ENCODE measurements at places on chromosomes 3 and 15.

- DNase-seq = no peak
Measured at GRCh38 chr3:33218446-33219174, at the start of gene SUSD5. Gene SUSD5 (minus strand): TSS chr3:33218810. CDS start chr3:33218797, 13 bp downstream.

- peak; percentile 54 for DNase-seq
Measured at GRCh38 chr3:23762214-23762613, 43.5 kb upstream of the UBE2E1 start.

GRCh38 chr15:67013696-67014095 lies 51.7 kb upstream of the SMAD3 start:
- no peak for DNase-seq

- DNase-seq = no peak
Measured at GRCh38 chr3:174094669-174095068, 697.1 kb downstream of the NLGN1 start.

GRCh38 chr15:77722759-77723460 lies 90.2 kb upstream of the LINGO1 start:
- DNase-seq = no peak

DNA sequence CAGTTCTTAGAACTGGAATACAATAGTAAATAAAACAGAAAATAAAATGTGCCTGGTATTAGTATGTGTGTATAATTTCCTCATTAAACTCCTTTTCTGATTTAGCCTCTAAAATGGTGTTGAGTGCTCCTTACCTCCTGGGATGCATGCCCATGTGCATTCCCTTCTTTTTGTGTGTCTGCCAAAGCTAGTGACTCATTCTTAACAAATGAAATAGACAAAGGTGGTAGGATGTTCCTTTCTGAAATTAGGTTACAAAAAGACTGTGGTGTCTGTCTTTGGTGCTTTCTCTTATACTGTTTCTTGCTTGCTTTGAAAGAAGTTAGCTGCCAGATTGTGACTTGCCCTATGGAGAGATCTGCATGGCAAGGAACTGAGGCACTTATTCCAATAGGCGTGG lies 623.7 kb downstream of the GRM7 start:
- DNase-seq = no peak

DNA sequence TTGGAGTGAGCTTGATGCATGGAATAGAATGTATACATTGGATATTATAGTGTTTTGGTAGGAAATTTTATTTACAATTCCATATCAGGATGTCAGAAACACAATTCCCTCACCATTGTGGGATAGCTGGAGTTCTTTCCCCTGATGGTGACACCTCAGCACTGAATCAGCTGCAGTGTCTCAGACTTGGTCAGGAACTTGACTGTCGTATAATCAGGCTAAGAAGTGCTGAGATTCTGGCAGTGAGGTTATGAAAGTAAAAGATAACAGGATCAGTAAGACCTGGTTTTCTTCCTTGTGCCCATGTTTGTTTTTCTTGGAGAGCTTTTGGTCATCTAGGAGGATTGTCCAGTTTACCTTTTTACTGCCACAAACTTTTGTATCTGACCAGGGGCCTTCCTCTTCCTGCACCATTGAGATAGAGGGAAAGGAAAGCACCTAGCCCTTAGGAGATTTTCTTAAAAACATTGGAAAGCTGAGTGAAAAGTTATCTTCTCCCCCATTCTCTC lies 27.3 kb upstream of the ST3GAL6 start:
- no peak for DNase-seq

DNA sequence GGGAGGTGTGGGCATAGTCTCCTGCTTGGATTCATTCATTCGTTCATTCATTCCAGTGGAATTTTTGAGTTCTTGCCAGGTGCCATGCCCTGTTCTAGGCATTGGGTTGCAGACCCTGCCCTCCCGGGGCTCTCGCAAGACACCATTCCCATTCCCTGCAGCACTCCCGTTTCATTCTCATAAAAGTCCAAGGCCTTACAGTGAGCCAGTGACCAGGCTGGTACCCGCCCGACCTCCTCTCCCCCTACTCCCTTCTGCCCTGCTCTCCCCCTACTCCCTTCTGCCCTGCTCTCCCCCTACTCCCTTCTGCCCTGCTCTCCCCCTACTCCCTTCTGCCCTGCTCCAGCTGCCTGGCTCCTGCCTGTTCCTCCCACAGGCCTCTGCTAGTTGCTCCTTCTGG lies 41.9 kb downstream of the AMOTL2 start:
- no peak for DNase-seq

GRCh38 chr3:44476181-44476611 lies 1.3 kb downstream of the ZNF445 start:
- DNase-seq = no peak

- DNase-seq = no peak
Measured at GRCh38 chr3:98563661-98564281, 29.6 kb downstream of the CPOX start.

GRCh38 chr3:53288214-53288613 lies 32.4 kb upstream of the TKT start:
- DNase-seq = no peak

GRCh38 chr15:46961795-46962194 lies 755.5 kb upstream of the SEMA6D start:
- DNase-seq = no peak

- no peak for DNase-seq
Measured at GRCh38 chr15:80442728-80443403, 38.7 kb downstream of the ARNT2 start.

DNA sequence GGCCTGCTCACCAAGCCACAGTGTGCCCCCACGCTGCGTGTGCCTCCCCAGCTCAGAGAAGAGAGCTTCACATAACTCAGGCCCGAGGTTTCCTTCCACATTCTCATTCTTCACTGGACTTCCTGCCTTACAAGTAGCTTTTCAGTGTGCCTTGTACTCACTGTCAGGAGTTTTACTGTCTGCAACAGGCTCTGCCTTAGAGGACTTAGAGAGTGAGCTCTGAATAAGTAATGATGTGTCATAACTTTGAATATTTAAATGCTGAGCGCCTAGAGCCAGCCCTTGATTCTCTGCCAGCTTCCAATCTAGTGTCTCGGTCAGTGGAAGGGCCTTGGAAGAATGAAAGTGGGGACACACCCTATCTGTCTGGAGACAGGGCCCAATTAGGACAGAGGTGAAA lies 41.8 kb downstream of the ITGB5 start:
- DNase-seq = no peak

DNA sequence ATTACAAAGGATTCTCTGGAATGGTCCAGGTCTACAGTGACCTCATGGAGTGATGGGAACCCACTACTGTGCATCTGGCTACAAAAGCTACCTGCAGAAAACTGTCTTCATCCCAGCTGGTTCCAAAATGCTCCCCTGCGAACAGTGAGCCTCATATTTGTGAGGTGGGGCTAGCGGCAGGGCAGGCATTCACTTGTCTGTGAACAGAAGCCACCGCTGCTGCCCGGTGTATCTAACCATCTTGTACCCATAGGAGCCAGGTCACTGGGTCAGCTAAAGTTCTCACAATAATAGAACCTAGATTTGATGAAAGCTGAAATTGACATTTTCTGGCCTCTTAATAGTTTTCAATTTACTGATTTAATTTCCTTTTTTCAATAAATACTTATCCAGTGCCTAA lies 150.7 kb downstream of the KLF13 start:
- DNase-seq = no peak

DNA sequence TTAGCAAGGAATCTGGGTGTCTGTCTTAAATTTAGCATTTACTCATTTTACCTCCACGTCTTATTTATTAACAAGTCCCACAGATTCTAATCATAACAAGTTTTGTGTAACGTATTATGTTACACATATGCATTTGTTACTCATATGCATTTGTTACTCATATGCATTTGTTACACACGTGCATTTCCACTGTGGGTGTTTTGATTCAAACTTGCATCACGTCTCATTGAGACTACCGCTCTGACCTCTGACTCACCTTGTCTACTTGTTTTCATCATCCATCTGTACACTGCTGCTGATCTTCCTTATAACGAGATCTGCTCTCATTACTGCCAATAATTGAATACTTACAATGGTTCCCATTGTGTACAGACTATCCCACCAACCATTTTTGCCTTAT lies 1141.4 kb downstream of the TBL1XR1 start:
- no peak for DNase-seq

DNA sequence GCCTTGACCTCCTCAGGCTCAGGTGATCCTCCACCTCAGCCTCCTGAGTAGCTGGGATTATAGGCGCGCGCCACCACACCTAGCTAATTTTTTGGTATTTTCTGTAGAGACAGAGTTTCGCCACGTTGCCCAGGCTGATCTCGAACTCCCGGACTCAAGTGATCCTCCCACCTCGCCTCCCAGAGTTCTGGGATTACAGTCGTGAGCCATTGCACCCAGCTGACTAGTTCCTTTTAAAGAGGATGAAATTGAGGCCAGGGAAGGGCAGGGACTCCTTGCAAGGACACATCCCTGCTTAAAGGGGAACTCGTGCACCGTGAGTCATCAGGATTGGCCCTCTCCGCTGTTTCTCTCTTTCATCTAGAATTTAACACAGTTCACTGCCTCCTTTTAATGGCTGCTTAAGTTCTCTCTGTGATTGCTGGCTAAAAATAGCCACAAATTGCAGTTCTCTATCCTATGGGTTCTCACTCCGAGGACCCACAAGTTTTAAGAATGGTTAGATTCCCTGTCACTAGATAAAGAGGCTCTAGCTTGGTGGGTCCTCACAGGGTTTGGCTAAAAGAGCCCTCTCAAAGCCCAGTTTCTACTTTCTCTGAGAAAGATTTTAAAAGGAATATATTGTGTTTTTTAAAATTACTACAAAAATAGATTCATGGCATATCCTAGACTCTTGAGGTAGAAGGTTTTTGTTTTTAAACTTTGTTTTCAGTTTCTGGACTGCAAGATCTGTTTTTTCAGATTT lies 1.4 kb downstream of the CRTAP start:
- no peak for DNase-seq

DNA sequence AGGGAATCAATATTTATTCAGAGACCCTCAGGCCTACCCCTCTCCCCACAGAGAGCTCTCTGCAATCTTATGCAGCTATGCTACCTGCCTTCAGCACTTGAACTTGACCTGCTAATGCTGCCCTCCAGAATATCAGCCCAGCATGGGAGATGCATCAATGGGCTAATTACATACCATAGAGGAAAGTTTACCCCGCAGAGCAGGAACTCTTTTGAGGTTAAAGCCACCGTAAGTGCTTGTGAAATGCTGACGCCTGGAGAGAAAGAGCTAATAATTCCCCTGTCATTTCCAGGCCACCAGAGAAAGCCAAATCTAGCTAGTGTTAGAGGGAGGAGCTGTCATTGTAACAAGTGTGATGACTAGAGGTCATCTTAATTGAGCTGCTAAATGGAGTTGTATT lies 127.5 kb downstream of the CHST2 start:
- no peak for DNase-seq

- DNase-seq = no peak
Measured at GRCh38 chr3:140151321-140151720, 216.3 kb downstream of the CLSTN2 start.

DNA sequence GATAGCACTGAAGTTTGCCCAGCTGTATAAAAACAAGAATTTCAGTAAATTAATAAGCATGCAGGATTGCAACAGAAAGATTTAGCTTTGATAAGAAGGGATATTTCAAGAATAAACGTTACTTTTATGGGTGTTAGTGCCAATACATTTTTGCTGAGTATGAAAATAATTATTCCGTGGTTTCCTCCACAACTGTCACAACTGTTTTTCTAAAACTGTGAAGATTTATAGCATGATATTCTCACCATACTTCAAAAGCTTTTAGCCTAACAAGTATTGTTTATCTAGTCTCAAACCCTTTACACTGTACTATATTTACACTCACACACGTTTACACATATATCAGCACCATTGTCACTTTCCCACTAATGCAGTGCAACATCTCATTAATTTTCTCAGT lies 200.5 kb downstream of the TPRG1 start:
- no peak for DNase-seq

GRCh38 chr3:178205740-178206139 lies 330.5 kb upstream of the KCNMB2 start:
- DNase-seq = no peak

DNA sequence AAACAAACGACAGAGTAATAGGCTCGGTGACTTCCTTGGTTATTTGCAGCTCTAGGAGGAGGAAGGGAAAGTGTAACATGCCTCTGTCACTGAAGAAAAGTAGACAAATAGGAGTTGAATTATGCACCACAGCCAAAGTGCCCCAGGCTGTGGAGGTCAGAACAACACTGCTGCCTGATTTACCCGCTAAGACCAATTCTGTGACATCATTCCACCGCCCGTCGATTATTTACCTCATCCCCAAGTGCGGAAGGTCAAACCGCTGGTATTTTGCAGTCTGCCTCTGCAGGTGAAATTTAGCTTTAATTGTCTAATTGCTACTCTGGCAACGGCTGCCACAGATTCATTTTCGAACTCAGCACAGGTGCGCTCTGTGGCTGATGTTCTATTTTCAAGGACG lies 106.3 kb upstream of the PRICKLE2 start:
- DNase-seq = no peak

DNA sequence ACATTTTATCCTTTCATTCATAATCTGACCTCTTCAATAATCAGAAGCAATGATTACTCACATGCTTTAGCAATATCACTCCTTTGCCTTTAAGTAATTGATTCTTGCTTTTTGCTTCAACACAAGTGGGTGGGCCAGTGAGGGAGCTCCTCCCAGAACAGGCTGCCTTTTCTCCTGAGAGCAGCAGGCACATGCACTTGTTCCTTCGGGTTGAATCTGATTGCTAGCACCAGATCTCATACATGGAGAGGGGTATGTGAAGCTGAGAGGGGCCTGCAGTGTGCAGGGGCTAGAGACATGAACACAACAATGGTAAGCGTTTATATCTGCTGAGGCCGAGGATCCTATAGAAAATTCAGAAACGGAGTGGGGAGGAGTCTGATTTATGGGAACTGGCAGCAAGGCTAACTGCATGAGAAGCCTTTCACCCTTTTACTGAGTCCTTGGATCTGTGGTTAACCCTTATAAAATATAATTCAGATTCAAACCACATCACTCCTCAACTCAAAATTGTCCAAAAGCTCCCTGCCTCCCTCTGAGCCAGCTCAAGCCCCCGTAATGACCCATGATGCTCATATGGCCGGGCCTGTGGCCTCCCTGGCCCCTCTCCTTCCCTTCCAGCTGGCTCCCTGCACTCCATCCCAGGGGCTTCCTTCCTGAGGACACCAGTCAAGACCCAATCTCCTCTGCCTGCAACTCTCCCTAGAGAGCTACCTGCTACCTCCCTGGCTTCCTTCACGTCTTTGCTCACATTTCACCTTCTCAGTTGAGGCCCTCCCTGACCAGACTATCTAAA lies 32.4 kb downstream of the ZNF445 start:
- DNase-seq = no peak

DNA sequence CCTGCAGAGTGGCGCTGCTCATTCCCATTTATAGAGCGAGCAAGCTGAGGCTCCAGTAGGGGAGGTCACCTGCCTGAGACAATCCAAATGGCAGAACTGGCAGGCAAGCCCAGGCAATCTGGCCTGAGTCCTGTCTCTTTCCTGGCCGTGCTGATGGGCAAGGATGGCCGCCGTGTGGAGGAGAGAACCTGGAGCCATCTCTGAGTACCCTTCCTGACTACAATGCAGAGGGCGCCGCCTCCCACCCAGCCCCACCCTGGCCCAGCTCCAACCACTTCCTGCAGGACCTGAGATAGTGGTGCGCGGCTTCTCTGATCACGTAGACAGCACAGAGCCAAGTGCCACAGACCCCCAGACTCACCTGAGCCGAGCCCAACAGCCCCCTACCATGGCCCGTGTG lies 7.0 kb downstream of the TLR9 start:
- no peak for DNase-seq

Measured in GM19239 (cell line).